ENCODE measurements at places on chromosomes 4 and X.

GRCh38 chr4:12723849-12724447, 760.2 kb downstream of the RAB28 start:
- no peak for DNase-seq

- DNase-seq: no peak
Observed at GRCh38 chrX:36849407-36849806, 158.8 kb upstream of the FAM47C start.

DNA sequence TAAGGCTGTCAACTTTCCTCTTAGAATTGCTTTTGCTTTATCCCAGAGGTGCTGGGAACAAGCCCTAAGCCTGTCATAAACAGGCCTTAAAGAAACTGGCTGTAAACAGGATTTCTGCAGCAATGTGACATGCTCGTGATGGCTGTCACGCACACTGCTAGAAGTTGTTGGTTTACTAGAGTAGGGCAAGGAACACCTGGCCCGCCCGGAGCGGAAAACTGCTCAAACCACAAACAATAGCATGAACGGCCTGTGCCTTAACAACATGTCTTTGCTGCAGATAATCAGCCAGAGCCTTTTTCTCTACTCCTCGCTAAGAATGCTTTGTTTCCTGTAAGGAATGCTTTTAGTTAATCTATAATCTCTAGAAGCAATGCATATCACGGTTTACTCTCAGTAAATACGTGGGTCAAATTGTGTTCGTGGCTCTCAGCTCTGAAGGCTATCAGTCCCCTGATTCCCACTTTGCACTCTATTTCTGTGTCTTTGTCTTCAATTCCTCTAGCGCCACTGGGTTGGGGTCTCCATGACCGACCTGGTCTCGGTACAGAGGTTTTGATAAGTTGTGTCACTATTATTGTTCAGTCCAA, 318.3 kb downstream of the GLUD2 start:
- DNase-seq: no peak

GRCh38 chr4:139710073-139710472, 44.5 kb downstream of the MGST2 start:
- no peak for DNase-seq

DNA sequence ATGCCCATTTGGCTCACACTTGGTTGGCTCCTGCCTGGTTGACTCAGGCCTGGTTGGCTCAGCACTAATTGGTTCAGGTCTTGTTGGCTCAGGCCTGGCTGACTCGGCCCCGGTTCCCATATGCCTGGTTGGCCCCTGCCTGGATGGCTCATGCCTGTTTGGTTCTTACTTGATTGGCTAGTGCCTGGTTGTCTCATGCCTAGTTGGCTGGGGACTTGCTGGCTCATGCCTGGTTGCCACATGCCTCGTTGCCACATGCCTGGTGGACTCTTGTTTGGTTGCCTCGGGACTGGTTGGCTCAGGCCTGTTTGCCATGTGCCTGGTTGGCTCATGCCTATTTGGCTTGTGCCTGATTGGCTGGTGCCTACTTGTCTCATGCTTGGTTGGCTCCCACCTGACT, 103.7 kb downstream of the APOOL start:
- no peak for DNase-seq

GRCh38 chr4:106414366-106414765, 45.8 kb upstream of the GIMD1 start:
- DNase-seq: no peak

DNA sequence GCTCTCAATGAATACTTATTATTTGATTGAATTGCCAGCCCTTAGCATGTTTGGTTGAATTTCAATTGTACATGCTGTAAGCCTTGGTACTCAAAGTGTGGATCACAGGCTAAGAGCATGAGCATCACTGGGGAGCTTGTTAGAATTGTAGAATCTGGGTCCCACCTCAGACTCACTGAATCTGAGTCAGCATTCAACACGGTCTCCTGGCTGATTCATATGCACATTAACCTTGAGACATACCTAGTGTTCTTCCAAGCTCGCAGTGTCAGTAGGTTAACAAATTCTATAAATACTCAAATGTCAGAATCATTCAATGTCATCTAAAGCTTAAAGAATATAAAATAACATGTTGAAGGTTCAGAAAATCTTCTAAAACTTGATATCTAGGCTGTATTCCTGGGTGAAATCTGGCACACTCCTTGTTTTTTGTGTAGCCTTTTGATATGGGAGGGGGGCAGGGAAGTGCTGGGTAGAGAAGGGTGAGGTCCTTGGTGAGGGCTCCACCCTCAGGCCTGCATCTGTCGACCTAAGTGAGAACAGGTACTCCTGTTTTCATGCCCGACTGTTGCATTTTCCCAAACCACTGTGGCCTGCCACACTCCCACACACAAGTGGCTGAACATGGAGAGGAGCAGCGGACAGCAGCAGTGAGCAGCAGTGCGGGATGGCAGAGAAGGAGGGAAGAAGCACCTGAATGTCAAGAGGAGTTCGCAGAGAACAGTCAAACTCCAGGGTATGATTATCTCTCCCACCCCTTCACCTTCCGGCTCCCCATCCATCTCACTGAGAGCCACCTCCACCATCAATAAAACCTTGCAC, 529.6 kb upstream of the IGFBP7 start:
- DNase-seq: no peak

DNA sequence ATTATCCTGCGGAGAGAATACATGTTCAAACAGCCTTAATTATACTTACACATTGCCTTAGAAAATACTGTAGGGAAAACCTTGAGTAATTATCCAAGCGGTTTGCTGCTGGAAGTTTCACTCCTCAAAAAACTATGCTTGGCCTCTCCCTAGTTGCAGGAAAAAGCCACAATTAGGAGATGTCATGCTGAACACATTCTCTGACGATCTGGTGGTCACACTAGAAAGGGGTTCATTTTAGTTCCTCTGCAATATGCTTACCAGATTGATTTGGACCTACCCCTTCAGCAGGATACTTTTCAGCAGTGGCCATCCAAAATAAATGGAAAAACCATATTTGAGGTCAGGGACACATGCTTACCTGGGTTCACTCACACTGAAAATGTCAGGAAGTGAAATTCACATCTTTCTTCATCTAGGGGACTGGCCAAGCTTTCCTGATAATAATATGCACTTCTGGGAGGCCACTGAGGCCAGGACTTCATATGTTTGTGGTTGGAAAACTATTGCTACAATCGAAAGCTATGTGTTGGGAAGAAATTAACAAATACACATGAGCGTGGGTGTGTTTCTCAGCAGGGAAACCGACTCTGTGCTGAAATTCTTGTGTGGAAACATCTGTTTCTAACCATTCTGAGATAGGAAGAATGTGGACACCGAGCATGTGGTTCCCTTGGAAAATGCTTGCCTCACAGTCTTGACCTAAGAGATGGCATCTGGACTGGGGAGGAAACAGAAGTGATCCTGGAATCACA, 68.8 kb downstream of the ATXN3L start:
- DNase-seq: no peak

DNA sequence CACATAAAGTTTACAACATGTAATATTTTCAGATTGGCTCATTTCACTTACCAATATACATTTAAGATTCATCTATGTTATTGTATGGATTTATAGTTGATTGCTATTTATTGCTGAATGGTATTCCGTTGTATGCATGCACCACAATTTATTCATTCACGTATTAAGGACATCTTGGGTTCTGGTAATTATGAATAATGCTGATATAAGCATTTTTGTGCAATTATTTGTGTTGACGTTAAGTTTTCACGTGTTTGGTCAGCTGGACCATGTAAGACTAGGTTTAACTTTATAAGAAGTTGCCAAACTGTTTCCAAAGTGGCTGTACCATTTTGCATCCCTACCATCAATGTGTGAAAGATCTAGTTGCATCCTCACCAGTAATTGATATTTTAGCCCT, 35.1 kb downstream of the MAGEB10 start:
- DNase-seq: no peak

DNA sequence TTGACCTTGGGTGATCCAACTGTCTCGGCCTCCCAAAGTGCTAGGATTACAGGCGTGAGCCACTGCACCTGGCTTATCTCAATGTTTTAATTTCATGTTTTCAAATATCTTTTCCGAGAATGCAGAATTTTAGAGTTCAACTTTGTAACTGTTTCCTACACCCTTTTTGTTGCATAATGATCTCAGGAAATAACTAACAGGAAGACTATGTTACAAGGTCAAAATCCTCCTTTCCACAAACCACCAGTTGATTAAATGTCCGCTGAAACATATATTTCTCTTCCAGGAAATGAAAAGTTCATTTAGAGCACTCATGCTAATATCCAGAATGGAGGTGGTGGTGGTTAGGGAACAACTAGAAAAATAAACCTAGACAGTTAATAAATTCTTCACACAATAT, 377.8 kb downstream of the PPP4R3C start:
- no peak for DNase-seq

DNA sequence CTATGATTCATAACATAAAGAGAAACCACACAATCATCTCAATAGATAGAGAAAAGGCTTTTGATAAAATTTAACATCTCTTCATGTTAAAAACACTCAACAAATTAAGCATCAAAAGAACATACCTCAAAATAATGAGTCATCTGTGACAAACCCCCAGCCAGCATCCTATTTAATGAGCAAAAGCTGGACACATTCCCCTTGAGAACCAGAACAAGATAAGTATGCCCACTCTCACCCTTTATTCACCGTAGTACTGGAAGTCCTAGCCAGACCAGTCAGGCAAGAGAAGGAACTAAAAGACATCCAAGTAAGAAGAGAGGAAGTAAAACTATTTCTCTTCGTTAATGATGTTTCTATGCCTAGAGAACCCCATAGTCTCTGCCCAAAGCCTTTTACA, 507.2 kb downstream of the PABPC4L start:
- DNase-seq: no peak

- DNase-seq: no peak
Observed at GRCh38 chrX:40132751-40133150, 35.0 kb upstream of the BCOR start.

DNA sequence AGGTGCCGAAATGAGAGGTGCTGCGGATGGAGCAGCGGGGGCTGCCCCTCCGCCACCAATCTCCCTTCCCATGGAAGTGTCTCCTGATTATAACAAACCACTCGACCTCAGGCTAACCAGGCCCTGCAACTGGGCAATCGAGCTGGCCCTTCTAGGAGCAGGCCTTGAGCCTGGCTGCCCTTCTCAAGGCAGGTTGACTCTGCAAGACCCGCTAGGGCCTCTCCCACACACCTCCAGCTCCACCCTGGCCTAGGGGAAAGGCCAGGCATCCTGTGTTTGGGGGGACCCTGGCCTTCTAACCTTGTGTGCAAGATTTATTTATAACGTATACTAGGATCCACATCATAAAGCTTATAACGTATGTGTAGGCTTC, 3.7 kb upstream of the BCOR start:
- DNase-seq: no peak

DNA sequence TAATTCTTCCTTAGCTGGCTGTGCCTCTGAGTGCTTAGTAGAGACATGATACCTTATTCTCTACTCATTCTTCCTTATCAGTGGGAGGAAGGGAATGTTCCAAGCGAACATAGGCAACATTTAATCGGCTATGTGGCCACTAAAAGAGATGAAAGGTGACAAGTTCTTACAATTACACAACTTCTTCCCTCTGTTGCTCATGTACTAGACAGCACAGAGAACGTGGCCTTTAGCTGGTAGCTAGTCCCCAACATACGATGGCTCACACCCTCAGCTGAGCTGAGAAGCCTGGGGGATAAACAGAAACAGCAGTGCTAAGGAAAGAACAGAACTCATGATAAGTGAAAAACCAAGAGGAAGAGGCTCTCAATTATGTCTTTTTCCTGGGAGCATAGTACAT, 52.2 kb downstream of the APOO start:
- DNase-seq: no peak

DNA sequence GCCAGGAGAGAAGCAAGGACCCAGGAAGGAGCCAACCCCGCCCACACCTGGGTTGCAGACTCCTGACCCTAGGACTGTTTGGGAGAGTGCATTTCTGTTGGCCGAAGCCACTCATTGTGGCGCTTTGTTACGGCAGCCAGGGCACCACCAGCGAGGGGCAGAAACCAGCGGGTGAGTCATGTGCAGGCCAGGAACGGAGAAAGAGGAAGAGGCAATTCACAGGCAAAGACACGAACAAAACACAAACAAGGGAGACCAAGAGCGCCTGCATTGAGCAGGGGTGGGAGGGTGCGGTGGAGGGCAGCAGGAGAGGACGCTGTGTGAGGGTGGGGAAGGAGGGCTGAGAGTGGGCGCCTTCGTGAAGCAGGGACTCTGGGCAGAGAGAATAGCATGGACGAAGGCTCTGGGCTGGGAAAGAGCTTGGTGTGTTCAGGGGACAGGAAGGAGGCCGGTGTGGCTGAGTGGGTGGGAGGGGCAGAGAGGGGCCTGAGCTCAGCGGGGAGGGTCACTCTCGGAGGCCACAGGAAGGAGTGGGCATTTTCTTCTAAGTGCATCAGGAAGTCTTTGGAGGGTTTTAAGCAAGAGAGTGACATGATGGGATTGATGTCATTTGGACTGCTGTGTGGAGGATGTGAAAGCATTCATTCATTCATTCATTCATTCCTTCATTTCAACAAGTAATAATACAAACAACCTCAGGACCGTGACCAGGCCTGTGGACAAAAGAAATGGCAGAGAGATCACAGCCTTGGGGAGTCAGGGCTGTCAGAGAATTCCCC, 12.2 kb upstream of the WFS1 start:
- DNase-seq: no peak
